ENCODE measurements at places on chromosomes 2 and 18.

DNA sequence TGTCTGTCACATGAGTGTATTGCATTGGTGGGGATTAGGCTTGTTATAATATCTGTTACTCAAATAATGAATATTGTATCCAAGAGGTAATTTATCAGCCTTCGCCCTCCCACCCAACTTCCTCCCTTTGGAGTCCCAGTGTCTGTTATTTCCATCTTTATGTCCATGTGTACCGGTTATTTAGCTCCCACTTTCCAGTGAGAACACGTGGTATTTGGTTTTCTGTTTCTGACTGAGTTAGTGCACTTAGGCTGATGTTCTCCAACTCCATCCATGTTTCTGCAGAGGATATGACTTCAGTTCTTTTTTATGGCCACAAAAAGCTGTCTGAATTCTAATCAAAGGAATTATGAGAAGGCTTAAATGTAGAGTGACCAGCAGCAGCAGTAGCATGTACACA, 104.0 kb upstream of the ARHGAP28 start:
- DNase-seq, result no peak

GRCh38 chr18:44508474-44508873, 172.2 kb upstream of the SETBP1 start:
- DNase-seq, result no peak

DNA sequence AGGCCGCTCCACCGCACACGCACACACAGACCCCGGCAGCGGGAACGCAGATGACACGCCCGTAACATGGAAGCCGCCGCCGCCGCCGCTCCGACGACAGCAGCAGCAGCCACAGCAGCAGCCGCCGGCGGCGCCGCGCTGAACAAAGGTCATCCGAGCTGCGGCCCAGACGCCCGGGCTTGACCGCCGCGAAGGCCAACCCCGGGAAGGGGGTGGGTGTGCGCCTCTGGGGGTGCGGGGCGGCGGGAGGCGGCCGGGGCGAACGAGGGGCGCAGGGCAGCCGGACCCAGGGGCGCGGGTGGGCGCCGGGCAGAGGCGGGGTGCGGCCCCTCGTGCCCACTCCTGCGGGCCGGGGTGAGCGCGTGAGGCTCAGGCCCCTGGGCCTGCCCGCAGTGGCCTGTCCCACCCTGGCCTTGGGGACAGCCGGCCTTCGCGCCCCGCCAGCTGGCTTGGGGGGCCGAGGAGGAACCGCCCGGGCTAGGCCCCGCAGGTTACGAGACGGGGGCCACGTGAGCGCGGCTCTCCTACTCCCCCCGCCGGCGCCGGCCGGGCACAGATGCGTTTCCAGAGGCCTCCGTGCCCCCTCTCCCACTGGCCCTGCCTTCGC, 1.0 kb upstream of the ZNF532 start:
- DNase-seq, result no peak

GRCh38 chr2:11762031-11762430, 15.6 kb downstream of the LPIN1 start:
- no peak for DNase-seq

DNA sequence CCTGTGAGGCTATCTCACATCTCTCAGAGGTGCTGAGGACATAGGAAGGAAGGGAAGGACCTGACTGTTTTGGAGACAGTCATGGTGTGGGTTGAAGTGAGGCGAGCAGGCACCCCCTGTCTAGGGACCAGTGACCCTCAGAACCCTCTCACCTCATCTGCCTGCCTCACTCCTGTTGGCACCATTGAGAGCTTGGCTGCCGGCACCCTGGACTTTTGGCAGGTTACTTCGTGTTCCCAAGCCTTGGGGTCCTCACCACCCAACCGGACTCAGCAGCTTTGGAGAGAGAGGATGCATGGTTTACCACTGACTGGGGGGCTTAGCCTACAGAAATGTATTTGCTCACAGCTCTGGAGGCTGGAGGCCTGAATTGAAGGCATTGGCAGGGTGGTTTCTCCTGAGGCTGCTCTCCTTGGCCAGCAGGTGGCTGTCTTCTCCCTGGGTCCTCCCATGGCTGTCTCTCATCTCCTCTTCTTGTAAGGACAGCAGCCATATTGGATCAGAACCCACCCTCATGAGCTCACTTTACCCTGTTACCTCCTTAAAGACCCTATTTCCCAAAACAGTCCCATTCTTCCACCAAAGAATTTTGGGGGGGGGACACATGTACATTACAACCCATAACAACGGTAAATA, 142.0 kb downstream of the TSN start:
- no peak for DNase-seq

DNA sequence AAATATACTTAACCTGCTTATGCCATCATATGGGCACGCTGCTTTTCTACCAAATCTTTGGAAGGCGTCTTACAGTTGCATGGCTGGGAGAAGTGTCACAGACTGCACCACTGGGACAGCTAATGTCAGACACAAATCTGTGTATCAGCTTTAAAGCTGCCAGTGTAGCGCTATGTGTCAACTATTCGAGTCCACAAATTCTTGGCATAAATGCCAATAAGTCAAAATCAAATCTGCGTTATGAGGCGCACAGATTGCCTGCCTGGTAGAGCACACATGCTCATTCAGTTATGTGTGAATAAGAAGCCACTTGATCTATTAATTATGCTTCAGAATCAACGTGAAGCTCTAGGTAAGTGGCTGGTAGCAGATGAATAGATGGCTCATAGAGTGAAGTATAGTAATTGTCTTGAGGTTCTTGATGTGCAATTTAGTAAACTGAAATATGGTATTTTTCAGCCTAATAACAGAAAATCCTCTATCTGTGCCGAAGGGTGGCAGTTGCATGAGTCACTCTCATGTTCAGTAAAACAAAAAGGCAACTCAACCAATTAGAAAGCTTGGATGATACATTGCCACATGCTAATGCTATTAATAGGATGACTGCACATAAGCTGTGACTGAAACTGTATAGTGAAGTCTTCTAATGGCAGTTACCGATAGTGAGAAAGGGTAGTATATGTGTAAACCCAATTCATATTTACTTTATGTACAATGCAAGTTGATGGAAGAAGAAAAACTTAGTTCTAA, 52.0 kb downstream of the DCC start:
- no peak for DNase-seq

DNA sequence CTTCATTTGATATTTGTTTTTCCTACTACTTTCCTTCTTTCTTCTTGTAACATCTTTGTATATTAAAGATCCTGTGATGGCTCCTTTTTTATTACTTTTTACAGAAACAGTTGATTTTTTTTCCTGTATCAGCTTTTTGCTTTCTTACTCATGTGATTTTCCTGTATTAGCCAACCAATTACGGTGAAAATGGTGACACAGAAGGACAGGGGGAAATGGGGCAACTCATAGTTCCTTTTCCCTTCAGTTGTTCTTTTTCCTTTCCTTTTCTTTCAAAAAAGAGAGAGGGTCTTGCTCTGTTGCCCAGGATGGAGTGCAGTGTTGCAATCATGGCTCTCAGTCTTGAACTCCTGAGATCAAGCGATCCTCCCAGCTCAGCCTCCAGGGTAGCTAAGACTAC, 117.8 kb downstream of the ATL2 start:
- DNase-seq, result no peak
